Transverse colon (tissue), 4 donors: ENCODE measurements at places on chromosomes 2 and 18.

DNA sequence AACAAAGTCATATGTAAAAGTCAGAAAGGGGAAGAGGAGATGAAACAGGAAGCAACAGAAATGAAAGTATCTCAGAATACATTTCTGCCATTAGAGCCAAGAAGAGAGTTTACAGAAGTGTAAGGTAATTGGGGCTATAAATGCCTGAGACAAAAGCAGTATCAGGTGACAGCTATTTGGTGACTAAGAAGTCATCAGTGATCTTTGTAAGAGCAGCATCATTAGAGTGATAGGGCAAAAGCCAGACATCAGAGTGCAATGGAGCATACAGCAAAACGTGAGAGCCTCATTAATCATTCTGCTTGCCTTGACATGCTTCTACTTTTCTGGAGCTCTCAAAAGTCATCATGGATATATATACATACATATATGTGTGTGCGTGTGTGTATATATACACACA, 804.7 kb upstream of the PIK3C3 start:
- no peak for DNase-seq
- no peaks in the 10 kb centered on the region for H3K36me3 ChIP-seq
- H3K27ac ChIP-seq = no peak overlapping the region
- H3K4me3 ChIP-seq = no peak overlapping the region
- H3K27me3 ChIP-seq = no peaks in the 10 kb centered on the region
- no peaks in the 10 kb centered on the region for H3K4me1 ChIP-seq

GRCh38 chr18:23302511-23302850, 150.6 kb upstream of the RIOK3 start:
- no peak overlapping the region for H3K27ac ChIP-seq
- H3K4me1 ChIP-seq = no peaks in the 10 kb centered on the region
- H3K4me3 ChIP-seq = no peak overlapping the region
- H3K36me3 ChIP-seq = no peaks in the 10 kb centered on the region
- no peaks in the 10 kb centered on the region for H3K27me3 ChIP-seq

- no peaks in the 10 kb centered on the region for H3K27me3 ChIP-seq
- no peaks in the 10 kb centered on the region for H3K36me3 ChIP-seq
- peaks cover 53% of the 10 kb centered on the region for H3K4me1 ChIP-seq
- H3K27ac ChIP-seq = peak overlapping the region; percentile 71
- H3K4me3 ChIP-seq = no peak overlapping the region
Measured at GRCh38 chr2:216551234-216552068, 52.8 kb downstream of the RPL37A start.

DNA sequence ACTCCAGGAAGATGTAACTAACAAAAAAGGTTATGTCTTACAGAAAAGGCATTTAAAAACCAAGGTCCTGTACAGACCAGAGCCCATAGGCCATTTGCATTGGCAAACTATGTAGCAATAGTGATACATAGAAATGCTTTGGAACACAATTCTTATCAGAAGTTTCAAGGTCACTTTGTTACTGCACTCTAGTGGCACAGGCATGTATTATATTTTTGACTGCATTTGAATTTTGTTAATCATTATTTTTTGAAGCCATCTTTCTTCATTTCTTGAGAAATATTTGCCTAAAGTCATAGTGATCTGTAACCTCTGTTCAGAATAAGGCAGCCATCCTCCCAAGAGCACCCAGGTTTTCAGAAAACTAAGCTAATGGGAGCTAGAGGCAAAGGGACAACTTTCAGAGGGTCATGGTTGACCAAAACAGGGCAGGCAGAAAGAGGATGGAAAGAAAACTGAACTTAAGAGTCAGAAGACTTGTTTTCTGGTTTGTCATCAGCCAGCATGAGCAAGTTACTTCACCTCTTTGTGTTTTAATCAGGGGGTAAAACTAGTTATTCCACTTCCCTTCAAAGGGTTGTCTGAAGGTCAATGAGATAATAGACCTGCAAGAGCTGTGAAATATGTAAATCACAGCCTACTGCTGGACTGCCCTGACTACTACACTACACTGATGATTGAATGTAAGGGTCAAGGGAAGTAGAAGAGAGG, 41.5 kb downstream of the SLC38A11 start:
- H3K27me3 ChIP-seq = no peaks in the 10 kb centered on the region
- no peaks in the 10 kb centered on the region for H3K36me3 ChIP-seq
- peaks cover 10% of the 10 kb centered on the region for H3K4me1 ChIP-seq
- DNase-seq = no peak
- no peak overlapping the region for H3K27ac ChIP-seq

GRCh38 chr2:109261906-109262631, 133.1 kb downstream of the SH3RF3 start:
- H3K4me3 ChIP-seq = no peak overlapping the region
- peak overlapping the region; percentile 51 for H3K27ac ChIP-seq
- no peaks in the 10 kb centered on the region for H3K27me3 ChIP-seq
- no peak for DNase-seq

- peak; percentile 63 for DNase-seq
- no peak overlapping the region for H3K27ac ChIP-seq
- H3K4me1 ChIP-seq = no peaks in the 10 kb centered on the region
- no peak overlapping the region for H3K4me3 ChIP-seq
- H3K36me3 ChIP-seq = no peaks in the 10 kb centered on the region
- no peaks in the 10 kb centered on the region for H3K27me3 ChIP-seq
Measured at GRCh38 chr2:195535911-195536522, 121.0 kb upstream of the SLC39A10 start.

GRCh38 chr2:230690439-230690838, 22.2 kb upstream of the CAB39 start:
- peaks cover 4% of the 10 kb centered on the region for H3K4me1 ChIP-seq
- H3K36me3 ChIP-seq = no peaks in the 10 kb centered on the region
- DNase-seq = no peak
- no peak overlapping the region for H3K4me3 ChIP-seq
- H3K27me3 ChIP-seq = no peaks in the 10 kb centered on the region
- no peak overlapping the region for H3K27ac ChIP-seq

- no peaks in the 10 kb centered on the region for H3K4me1 ChIP-seq
- no peaks in the 10 kb centered on the region for H3K27me3 ChIP-seq
- no peaks in the 10 kb centered on the region for H3K36me3 ChIP-seq
Measured at GRCh38 chr2:12201369-12201768, 454.9 kb downstream of the LPIN1 start.

DNA sequence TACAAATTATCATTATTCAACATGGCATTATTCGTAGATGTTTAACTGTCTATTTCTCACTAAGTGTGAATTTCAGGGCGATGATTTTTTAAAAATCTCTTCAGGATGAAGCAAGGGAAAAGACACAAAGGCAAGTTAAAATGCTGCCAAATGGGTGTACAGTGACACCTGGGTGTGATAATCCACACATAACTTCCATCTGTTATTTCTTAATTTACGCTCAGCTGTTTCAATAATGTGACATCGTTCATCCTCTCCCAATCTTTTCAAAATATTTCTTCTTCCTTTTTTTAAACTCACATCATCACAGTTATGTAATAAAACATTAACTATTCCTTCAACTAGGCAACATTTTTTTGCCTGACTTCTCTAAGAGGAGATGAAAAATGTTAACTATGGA, 10.6 kb downstream of the PDE1A start:
- H3K4me1 ChIP-seq = no peaks in the 10 kb centered on the region
- no peaks in the 10 kb centered on the region for H3K36me3 ChIP-seq
- H3K4me3 ChIP-seq = no peak overlapping the region
- DNase-seq = no peak
- H3K27ac ChIP-seq = no peak overlapping the region
- no peaks in the 10 kb centered on the region for H3K27me3 ChIP-seq

GRCh38 chr2:212520340-212520739, 18.3 kb downstream of the ERBB4 start:
- no peak for DNase-seq
- H3K36me3 ChIP-seq = no peaks in the 10 kb centered on the region
- H3K4me3 ChIP-seq = no peak overlapping the region
- H3K27ac ChIP-seq = no peak overlapping the region

- H3K4me1 ChIP-seq = peaks cover 17% of the 10 kb centered on the region
- peak overlapping the region; percentile 58 for H3K27ac ChIP-seq
- H3K4me3 ChIP-seq = no peak overlapping the region
- peaks cover 2% of the 10 kb centered on the region for H3K27me3 ChIP-seq
- H3K36me3 ChIP-seq = no peaks in the 10 kb centered on the region
- DNase-seq = no peak
Measured at GRCh38 chr2:38533757-38534545, 68.8 kb downstream of the HNRNPLL start.
